H9 (cell line): ENCODE measurements at places on chromosomes 6 and 20. TPM values are rescaled to one million over a fixed set of nuclear protein-coding genes. Genes with fewer than 3 reads are reported as not detected.

- no peak for DNase-seq
Observed at GRCh38 chr6:67689329-67689728, 945.8 kb upstream of the ADGRB3 start.

Gene PXDC1
- total RNA-seq, result 3.0 and 3.1 TPM in 2 replicates

Gene GPR6
- total RNA-seq, result 0.20 TPM in 1 of 2 replicates, not detected in the other

GRCh38 chr20:9884666-9885065, 45.8 kb upstream of the PAK5 start:
- no peak for DNase-seq

Gene KIF16B
- total RNA-seq, result 7.0 and 7.4 TPM in 2 replicates

GRCh38 chr6:119479860-119480655, 130.5 kb upstream of the MAN1A1 start:
- DNase-seq, result no peak

DNA sequence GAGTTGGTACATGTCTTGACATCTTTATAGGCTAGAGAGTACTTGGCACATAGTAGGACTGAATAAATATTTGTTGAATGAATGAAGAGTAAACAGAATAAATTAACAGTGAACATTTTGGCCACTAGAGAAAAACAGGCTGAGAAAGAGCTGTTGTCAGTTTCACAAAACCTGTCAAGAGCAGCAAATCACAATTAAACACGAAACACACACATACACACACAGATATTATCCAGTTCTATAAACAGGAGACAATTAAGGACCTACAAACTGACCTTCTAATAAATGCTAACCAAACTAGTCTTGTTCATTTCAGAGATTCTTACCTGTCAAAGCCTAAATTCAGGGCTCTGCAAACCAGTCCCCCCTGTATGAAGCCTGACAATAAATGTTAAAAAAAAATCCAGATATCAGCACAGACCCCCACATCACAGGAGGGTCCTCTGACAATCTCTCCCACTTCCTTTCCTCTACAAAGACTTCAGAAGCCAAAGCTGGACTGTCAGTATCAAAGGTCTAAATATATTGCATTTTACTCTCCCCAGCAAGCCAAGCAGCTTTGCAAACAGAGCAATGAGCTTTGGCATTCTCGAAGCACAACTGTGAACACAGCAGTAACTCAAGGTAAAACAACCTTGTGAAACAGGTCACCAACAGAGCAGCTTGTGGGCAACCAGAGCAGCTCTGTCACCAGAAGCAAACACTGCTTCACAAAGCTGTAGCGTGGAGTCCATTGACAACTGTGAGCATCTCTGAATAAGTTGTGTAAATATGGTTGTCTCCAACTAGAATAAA, 229.9 kb downstream of the TBXT start:
- no peak for DNase-seq

- DNase-seq, result peak; percentile 38
Observed at GRCh38 chr6:4426968-4427367, 291.6 kb upstream of the ECI2 start.
